Prostate gland (tissue), 2 donors: ENCODE measurements at places on chromosomes 3 and 15. TPM values are rescaled to one million over a fixed set of nuclear protein-coding genes. Genes with fewer than 3 reads are reported as not detected.

DNA sequence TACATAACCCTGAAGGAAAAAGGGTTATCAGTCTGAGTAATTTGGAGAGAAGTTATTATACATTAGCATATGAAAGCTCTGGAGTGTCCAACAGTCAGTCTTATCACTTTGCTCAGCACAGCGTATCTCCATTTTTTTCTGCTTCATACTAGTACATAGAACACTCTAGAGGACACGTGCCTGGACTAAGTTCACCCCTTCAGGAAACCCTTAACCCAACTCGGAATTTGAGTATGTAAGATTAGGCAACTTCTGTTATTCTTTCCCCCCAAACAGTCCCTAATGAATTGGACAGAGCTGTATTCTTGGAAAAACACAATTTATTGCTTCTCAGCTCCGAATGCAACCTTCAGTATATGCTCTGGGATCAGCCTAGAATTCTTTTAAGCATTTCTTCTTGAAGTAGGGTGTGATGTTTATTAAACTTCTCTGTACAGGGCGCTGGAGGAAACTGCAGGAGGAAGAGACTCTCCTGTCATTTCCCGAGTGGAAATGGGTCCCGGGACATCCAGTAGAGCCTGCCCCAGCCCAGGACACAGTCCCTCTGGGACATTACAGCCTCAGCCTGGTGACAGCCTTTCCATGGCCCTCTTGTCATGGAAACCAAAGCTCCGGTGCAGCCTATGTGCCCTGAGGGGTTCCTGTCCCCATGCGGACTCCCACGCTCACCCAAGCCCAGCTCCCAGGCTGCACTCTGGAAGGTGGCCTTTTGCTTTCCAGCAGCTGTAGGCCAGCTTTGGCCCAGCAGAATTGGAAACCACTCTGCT, 37.3 kb upstream of the CMTM8 start:
- no peaks in the 10 kb centered on the region for H3K4me1 ChIP-seq
- no peaks in the 10 kb centered on the region for H3K36me3 ChIP-seq
- H3K27me3 ChIP-seq = no peaks in the 10 kb centered on the region
- H3K4me3 ChIP-seq = no peak overlapping the region

DNA sequence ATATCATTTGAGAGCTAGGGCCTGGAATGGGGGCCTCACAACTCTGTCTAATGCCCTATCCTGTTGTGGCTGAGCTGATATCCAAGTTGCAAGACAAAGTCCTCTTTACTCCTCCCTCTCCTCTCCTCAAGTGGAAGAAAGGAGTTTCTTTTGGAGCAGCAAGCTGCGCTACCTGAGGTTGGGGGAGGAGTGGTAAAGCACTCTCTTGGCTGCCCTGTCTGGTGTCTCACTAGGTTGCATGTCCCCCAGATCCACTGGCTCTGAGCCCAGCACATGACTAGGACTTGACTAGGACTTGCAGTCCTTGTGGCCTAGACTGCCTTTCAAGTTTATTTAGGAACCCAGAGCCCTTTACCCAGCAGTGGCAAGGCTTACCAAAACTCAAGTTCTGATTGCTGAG, 141.1 kb upstream of the SETMAR start:
- no peak overlapping the region for H3K4me3 ChIP-seq
- no peak for DNase-seq
- H3K27me3 ChIP-seq = no peaks in the 10 kb centered on the region
- H3K36me3 ChIP-seq = no peaks in the 10 kb centered on the region
- H3K4me1 ChIP-seq = no peaks in the 10 kb centered on the region
- no peak overlapping the region for H3K27ac ChIP-seq

The ACTC1 gene
- 9.6 TPM for total RNA-seq

The MCF2L2 gene
- total RNA-seq = 4.0 TPM

- H3K36me3 ChIP-seq = no peaks in the 10 kb centered on the region
- DNase-seq = no peak
- H3K27me3 ChIP-seq = peaks cover 4% of the 10 kb centered on the region
- no peak overlapping the region for H3K27ac ChIP-seq
- H3K4me1 ChIP-seq = peaks cover 6% of the 10 kb centered on the region
Observed at GRCh38 chr15:41495736-41496599, 2.3 kb downstream of the ITPKA start.

- no peak for DNase-seq
- no peak overlapping the region for H3K4me3 ChIP-seq
- H3K27me3 ChIP-seq = no peaks in the 10 kb centered on the region
- no peaks in the 10 kb centered on the region for H3K4me1 ChIP-seq
- no peak overlapping the region for H3K27ac ChIP-seq
Observed at GRCh38 chr3:16079519-16079918, 95.0 kb upstream of the GALNT15 start.

The ITPKA gene
- 0.23 TPM for total RNA-seq

The GPR62 gene
- 0.97 TPM for total RNA-seq

DNA sequence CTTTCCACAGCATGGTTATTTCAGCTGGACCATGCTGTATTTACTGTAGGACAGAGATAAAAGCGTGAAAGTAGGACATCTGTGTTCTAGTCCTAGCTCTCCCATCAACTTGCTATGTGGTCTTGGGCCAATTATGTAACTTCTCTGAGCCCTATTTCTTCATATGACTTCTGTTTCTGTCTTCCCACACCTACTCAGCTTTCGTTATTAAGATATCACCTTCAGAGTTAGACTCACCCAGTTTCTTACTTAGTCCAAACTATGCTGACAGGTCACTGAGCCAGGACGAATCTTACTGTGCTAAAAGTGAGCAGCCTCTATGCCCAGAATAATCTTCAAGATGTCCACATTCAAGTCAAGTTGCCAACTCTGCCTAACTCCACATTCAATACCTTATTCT, 283.7 kb downstream of the IL5RA start:
- no peak overlapping the region for H3K27ac ChIP-seq
- no peaks in the 10 kb centered on the region for H3K36me3 ChIP-seq
- H3K4me3 ChIP-seq = no peak overlapping the region
- no peak for DNase-seq

DNA sequence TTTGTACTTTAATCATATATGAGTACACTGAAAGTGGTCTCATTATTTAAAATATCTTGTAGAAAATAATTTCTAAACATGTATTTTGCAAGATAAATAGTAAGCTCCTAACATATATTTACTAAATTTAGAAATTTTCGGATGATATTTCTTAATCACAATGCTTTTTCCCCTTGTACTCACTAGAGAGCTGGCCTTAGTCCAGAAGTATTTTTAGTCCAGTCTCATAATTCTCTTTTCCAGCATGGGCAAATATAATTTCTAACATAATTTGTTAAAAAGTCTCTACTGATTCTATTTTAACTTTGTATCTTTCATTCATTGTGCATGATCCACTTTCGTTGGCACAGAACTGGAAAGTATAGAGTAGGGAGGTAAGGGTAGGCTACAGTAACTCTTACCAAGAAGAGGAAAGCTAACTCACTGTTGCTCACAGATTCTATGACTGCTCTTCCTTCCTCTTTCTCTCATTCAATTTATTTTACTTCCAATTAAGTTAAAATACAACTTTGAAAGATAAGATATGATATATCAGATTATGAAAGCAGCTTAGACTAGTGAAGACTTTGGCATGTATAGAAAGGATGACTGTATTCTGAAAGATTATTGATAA, 39.3 kb downstream of the FGF7 start:
- no peak overlapping the region for H3K4me3 ChIP-seq
- no peaks in the 10 kb centered on the region for H3K27me3 ChIP-seq
- H3K27ac ChIP-seq = no peak overlapping the region
- no peaks in the 10 kb centered on the region for H3K36me3 ChIP-seq

The AADACL2 gene
- total RNA-seq = not detected

The ZNF501 gene
- total RNA-seq = 9.7 TPM

GRCh38 chr3:184186184-184186901, at the start of gene ABCF3:
Gene ABCF3 (plus strand): TSS chr3:184186199. CDS start chr3:184186208, 9 bp downstream.
- DNase-seq = no peak
- H3K4me3 ChIP-seq = peak within 1 kb of the TSS; percentile 91
- peak within 1 kb of the TSS; percentile 83 for H3K27ac ChIP-seq
- H3K36me3 ChIP-seq = peaks cover 17% of the 10 kb centered on the region

DNA sequence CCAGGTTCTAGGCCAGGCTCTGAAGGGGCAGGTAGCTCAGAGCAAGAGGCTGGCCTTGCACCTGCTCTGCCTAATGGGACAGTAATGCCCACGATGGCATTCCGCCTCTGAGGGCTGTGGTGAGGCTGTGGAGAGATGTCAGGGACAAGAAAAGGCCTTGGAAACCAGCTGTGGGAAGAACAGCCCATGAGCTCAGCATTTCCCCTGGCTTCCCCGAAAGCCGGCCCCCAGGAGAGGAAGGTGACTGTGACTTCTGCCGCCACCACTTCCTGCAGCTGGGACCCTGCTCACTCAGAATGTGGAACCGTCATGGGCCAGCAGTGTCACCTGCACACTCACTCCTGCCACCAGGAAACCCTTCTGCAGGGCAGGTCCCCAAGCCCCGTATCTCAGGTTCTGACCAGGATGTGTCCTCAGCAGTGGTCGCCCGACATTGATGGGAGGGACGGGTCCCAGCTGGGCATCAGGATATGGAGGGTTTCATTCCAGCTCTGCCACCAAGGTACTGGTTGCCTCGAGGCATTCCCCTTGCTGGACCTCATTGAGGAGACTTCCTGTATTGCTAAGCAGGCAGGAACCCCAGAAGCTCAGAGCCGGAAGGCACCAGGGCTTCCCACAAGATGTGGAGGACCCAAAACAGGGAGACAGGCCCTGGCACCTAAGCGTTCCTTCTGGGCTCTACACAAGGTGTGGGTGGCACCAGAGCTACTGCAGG, 30.7 kb downstream of the SEMA7A start:
- no peak for DNase-seq
- H3K27me3 ChIP-seq = peaks cover 3% of the 10 kb centered on the region

The ZBTB20 gene
- total RNA-seq = 189 TPM

DNA sequence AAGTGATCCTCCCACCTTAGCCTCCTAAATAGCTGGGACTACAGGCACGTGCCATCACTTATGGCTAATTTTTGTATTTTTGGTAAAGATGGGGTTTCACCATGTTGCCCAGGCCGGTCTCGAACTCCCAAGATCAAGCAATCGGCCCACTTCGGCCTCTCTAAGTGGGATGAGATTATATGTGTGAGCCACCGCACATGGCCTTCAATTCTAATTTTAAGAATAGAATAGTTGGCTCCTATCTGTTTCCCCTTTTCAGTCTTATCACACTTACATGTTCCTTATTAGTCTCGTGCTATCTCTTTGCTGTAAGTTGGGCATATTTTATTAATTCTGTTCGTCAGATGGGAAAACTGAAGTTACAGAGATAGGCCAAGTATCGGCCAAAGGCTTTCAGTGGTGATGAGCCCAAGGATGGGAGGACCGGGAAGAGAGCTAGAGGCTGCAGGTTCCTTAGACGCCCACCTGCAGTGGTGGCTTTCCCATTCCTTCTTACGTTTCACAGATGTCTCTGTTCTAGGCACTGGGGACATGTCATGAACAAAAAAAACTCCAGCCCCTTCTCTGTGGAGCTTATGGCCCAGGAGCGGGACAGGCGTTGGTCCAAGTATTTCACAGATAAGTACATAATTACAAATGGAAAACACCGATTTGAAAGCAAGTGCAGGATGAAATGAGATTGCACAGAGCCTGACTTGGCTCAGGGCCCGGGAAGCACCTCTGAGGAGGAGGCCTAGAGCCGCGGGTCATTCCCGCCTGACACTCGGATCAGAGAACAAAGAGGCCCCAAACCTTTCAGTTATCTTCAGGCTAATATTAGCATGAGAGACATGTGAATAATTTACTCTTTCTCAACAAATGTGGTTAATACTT, 91.1 kb upstream of the KLF13 start:
- H3K27me3 ChIP-seq = no peaks in the 10 kb centered on the region
- H3K27ac ChIP-seq = peak overlapping the region; percentile 14
- H3K4me3 ChIP-seq = no peak overlapping the region
- no peaks in the 10 kb centered on the region for H3K36me3 ChIP-seq
- no peaks in the 10 kb centered on the region for H3K4me1 ChIP-seq

DNA sequence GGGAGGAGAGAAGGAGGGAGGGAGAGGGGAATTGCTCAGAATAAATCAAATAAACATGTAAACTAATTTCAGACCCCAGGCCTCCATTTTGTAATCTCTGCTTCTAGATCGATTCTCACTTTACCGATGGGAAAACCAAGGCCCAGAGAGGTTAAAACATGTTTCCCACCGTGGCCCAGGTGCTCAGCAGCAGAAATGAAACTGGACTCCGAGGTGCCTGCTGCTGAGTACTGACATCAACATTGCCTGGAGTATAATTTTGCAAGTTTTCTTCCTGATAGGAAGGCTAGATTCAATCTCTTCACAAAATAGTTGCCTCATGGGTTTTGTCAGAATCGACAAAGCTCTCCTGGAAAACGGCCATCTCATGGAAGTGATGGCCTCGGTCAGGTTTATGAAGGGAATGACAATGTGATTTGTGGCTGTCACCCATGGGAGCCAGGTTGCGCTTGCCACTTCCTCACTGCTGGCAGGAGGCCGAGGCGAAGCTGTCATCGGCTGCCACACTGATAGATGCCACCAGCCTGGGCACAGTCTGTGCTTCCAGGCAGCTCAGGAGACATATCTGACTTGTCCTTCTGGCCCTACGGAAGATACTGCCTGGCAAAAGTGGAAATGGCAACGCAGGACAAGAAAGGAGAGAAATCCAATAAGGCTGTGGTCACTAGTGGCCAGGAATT, 133.1 kb upstream of the LRRN1 start:
- H3K27ac ChIP-seq = no peak overlapping the region
- no peaks in the 10 kb centered on the region for H3K27me3 ChIP-seq
- H3K4me3 ChIP-seq = no peak overlapping the region

DNA sequence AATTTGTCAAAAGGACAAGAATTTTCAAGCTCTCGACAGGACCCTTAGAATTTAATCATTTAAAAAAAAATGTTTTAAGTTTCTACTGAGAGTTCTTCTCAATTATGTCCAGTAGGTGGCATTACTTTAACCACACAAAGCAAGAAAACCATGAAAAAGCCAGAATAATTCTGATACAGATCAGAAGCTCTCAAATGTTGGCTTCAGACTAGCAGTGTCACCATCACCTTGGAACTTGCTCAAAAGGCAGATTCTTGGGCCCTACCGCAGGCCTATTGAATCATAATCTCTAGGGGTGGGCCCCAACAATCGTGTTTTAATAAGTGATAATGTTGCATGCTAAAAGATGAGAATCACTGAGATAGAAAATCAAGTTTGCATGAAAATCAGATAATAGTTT, 99.5 kb upstream of the KCNMB2 start:
- H3K27me3 ChIP-seq = no peaks in the 10 kb centered on the region
- H3K36me3 ChIP-seq = no peaks in the 10 kb centered on the region
- no peak overlapping the region for H3K27ac ChIP-seq
- H3K4me1 ChIP-seq = no peaks in the 10 kb centered on the region
- no peak for DNase-seq
- no peak overlapping the region for H3K4me3 ChIP-seq

The SLC9C1 gene
- total RNA-seq = 0.91 TPM

DNA sequence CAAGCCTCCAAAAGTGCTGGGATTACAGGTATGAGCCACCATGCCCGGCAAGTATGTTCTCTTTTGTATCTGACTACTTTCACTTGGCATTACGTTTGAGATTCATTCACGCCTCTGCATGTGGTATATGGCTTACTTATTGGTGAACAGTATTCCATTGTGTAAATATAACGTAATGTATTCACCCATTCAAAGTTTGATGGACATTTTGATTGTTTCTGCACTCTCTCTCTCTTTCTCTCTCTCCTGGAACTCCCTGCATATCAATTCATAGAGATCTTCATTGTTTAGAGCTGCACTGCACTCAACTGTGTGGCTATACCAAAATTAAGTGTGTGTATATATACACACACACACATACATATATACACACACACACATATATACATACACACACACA, 30.4 kb downstream of the SPPL2A start:
- H3K27me3 ChIP-seq = no peaks in the 10 kb centered on the region
- H3K27ac ChIP-seq = no peak overlapping the region
- no peak overlapping the region for H3K4me3 ChIP-seq
- no peaks in the 10 kb centered on the region for H3K4me1 ChIP-seq
